Mesothelial cell of epicardium (in vitro differentiated cells): ENCODE measurements at places on chromosomes 16 and 17.

DNA sequence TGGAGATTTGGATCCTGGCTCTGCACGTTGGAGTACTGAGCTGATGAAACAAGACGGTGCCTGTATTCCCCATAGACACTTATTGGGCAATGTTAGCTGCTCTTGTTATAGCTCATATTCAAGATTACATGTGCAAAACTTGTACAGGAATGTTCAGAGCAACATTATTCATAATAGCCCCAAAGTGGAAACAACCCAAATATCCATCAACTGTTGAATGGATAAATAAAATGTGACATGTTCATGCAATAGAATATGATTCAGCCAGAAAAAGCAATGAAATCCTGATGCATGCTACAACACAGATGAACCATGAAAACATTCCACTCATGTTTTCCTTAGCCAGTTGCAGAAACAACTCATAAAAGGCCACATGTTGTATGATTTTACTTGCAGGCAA lies 5.7 kb upstream of the SDR42E1 start:
- no peak for DNase-seq

DNA sequence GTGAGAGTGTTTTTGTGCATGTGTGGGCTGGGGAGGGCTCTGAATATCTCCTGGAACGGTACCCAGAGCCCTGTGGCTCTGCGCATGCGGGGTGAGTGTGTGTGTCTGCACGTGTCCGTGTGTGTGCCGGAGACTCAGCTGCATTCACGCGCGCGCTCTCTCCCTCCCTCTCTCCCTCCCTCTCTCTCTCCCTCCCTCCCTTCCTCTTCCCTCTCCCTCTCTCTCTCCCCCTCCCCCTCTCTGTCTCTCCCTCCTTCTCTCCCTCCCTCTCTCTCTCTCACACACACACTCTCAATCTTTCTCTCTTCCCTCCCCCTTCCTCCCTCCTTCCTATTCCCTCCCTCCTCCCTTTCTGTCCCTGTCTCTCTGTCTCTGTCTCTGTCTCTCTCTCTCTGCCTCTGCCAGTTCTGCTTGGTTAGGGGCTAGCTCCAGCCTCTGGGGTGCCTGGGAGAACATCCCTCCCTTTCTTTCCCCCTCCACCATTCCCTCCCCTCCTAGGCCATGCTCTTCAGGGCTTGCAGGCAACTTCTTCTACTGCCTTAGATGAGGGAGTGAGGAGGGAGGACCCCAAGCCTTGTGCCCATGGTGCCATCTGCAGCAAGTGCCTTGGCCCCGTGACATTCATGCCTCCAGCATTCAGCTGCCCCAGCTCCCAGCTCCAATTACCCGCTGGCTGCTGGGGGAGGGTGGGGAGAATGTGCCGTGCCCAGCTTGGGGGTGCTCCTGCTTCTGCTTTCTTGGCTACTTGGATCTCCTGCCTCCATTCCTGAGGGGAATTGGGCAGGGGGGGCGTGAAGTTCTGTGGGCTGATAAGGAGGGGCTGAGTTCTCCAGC lies 6.4 kb downstream of the THRA start:
- DNase-seq, result peak; percentile 65

DNA sequence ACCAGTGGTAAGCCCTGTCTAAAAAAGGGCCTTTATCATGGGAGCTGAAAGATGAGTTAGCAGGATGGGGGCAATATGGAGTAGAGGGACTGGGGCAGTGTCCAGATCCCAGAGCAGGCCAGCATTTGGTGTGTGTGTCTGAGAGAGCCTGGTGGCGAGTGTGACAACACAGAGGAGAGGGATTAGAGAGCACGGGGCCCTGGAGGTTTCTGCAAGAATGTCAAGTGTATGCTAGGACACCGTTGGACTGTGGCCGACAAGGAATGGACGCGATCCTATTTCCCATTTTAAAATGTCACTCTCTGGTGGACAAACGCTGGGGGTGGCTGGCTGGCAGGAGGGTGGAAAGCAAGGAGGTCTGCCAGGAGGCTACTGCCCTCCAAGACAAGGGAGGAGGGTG lies 12.4 kb downstream of the TAC4 start:
- DNase-seq, result no peak

DNA sequence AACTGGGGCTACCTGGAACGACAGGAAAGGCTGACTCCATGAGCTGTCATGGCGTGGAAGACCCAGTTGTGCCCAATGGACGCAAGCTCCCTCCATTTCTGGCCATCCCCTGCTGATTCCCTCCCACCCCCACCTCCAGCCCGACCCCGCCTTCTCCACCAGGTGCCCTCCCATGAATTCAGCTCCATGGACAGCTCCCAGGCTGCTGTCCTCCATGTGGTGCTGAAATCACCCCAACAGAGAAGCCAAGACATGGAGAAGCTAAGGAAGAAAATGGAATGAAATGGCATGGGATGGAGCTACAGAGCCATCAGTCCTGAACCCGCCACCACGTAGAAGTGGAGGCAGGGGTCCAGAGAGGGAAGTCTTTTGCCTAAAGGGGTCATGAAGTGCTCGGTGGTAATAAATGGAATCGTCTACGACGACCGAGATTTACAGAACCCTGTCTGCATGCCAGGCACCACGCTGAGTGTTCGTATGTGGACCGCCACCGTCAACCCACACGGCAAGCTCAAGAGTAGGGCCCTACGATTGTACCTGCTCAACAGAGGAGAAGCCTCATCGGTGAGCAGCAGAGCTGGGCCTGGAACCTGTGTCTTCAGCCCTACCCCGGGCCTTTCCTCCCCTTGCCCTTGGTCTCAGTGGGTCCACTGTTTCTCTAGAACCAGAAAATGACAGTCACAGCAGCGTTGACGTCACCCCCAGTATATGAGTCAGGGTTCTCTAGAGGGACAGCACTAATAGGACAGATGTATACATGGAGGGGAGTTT lies 9.3 kb upstream of the ZC3H18 start:
- no peak for DNase-seq

DNA sequence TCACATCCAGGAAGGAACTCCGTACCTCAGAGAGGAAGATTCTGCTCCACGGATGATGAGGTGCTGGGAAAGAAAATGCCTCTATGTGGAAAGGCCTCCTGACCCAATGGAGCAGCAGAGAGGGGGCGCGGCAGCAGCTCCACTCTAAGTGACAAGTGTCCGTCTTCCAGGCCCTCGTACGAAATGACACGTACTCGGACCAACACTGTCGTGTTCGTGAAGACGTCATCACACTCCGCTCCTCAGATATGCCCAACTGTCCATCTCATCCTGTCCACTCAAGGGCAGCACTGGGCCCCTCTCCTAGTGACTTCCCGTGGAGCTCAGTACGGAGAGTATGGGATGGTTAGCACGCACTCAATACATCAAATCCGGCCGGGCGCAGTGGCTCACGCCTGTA lies 32.2 kb downstream of the MRM3 start:
- DNase-seq, result no peak

- DNase-seq, result no peak
Observed at GRCh38 chr16:67957622-67958021, 10.8 kb downstream of the SLC12A4 start.

GRCh38 chr17:8557176-8557806 lies 73.2 kb downstream of the MYH10 start:
- no peak for DNase-seq

GRCh38 chr17:63774141-63774968 lies at the start of gene DDX42:
Gene DDX42, plus strand, starts transcription at chr17:63774170. Its CDS starts 12,880 bp downstream, at chr17:63787050.
- peak; percentile 82 for DNase-seq

DNA sequence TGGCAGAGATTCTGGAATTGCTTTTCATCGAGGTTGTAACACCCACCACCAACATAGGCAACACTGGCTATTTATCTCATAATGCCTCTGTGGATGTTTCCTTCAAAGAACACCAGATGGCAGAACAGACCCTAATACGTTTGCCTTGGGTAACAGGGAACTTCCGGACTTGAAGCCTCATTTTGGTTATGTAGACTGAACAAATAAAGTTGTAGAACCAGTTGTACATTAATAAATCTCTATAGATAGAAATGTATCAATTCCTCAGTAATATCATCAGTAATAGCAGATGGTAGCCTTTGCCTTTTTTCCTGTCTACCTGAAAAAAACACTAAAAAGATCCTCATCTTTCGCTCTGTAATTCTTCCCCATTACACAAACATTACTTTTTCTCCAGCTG lies 25.9 kb upstream of the APOH start:
- no peak for DNase-seq

GRCh38 chr17:40556884-40557414 lies 8.3 kb downstream of the CCR7 start:
- peak; percentile 33 for DNase-seq

GRCh38 chr17:4987767-4988567 lies 492 bp upstream of the CAMTA2 start:
- no peak for DNase-seq

DNA sequence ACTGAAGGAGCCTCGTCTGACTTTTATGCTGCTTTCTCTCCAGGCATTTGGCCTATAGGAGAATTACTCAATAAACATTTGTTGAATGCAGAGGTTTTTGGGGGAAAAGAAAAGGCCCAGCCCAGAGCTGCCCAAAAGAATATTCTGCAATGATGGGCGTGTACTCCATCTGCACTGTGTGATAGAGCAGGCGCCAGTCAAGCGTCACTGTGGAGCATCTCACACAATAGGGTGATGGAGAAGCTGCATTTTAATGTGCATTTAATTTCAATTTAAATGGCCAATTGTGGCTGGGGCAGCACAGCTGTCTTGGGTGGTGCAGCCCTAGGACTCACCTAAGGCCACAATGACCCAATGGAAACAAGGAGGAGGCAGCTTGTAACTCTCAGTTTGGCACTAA lies 20.6 kb downstream of the GLYR1 start:
- DNase-seq, result no peak

GRCh38 chr17:39617100-39617445 lies 9.4 kb upstream of the NEUROD2 start:
- no peak for DNase-seq

DNA sequence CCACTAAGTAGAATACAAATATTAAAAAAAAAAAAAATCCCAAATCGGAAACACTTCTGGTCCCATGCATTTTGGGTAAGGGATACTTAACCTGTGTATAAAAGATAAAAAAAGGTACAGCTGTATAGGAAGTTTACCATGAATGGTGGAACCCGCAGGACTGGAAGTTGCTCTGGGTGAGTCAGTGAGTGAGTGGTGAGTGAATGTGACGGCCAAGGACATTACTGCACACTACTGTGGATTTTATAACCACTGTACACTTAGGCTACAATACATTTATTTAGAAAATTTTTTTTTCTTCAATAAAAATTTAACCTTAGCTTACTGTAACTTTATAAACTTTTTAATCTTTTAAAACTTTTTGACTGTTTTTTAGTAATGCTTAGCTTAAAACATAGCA lies 71.3 kb upstream of the BCAR1 start:
- no peak for DNase-seq

GRCh38 chr17:17711641-17712162 lies 30.4 kb downstream of the RAI1 start:
- DNase-seq, result no peak

DNA sequence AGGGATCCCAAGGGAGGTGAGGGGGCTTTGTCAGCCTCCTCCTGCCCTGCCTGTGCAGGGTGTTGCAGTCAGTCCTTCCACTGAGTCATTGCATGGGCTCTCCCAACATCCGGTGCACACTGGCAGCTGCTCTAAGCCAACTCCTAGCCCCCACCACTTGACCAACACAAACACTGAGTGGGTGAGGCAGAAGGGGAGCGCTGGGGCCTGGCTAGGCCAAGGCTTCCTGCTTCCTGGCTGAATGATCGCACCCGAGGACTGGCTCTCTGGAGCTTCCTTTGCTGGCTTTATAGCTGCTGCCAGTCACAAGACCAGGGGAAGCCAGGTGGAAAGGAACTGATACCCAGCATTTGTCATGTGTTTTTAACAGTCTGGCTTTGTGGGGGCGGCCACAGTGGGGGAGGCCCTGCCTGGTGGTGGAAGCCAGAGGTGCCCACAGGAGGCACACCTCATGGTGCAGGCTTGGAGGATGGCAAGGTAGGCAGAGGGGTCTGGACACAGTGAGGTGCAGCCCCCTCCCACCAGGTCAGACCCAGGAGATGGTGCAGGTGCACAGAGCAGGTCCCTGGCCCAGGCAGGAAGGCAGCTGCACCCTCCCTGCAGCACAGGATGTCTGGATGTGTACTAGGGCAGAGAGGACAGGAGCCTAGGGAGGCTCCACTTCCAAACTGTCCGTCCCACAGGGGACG lies 6.8 kb downstream of the MPG start:
- no peak for DNase-seq

- DNase-seq, result no peak
Observed at GRCh38 chr17:67278363-67278762, 33.4 kb upstream of the HELZ start.

GRCh38 chr17:19992803-19993713 lies 15.4 kb upstream of the AKAP10 start:
- peak; percentile 86 for DNase-seq

DNA sequence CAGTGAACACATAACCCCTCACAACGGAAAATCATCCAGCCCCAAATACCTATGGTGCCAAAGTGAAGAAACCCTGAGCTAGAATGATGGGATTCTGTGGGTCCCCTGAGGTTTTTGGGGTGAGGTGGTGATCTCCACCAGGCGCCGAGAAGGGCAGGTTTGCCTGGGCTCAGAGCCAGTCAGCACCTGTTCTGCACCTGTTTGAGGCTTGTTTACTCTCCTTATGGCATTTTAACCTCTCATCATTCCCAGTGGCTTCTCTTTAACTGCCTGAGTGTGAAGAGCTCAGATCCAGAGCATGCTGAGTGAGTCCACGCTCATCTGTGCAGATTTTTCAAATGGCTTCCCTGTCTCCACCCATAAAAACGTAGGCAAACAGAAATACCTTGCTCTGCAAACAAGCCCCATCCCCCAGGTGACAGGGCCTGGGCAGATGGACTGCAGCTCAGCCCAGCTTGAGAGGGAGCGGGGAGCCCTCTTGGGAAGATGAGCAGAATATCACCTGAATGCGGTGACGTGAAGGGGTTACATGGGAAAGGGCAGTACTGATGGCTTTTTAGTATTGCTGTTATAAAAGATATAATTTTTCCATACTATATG lies 40.1 kb upstream of the CLEC19A start:
- no peak for DNase-seq

- DNase-seq, result no peak
Observed at GRCh38 chr17:58153046-58153445, 4.9 kb downstream of the OR4D1 start.
